T-helper 2 cell treated with Interferon-gamma antibody and Interleukin-4, amounts not matched to agents 5 μg/mL and 100 μg/mL, for 36 hours (primary cell): ENCODE measurements at places on chromosomes 12 and 14.

DNA sequence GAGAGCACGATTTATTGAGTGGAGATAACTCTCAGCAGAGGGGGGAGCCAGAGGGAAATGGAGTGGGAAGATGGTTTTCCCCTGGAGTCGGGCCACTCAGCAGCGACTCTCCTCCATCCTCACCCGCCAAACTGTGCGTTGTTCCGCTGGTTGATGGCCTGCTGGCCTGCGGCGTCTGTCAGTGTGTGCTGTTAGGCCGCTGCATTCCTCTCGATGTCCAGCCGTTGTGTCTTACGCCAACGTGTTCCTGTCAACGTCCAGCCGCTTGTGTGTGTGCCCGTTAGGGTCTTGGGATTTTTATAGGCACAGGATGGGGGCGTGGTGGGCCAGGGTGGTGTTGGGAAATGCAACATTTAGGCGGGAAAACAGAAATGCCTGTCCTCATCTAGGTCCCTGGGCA, 69.2 kb downstream of the PTPRQ start:
- no peak for DNase-seq

DNA sequence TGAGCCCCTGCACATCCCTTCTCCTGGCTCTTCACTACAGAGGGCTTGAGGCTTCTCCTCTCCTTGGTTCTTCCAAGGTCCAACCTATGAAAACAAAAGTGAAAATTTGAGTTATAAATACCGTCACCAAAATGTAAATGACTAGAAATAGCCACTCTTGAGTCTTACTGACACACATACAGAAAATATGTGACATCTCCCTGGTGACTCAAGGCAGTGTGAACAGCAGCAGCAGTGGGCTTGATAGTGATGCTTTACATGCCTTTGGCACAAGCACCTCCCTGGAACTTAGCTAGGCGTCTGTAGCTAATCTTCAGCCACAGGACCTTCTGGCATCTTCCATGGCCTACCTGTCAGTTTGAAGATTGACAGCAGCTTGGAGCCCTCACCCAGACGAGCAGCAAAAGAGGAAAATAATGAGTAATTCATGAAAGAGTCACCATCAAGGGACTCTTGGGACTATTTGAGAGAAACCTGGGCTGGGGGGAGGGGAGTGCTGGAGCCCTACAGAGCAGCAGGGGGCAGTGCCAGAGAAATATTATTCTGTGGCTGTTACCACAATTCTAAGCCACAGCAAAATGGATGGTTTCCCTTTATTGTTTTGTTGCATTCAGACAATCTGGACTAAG, 158.0 kb downstream of the KCNK10 start:
- DNase-seq = no peak

DNA sequence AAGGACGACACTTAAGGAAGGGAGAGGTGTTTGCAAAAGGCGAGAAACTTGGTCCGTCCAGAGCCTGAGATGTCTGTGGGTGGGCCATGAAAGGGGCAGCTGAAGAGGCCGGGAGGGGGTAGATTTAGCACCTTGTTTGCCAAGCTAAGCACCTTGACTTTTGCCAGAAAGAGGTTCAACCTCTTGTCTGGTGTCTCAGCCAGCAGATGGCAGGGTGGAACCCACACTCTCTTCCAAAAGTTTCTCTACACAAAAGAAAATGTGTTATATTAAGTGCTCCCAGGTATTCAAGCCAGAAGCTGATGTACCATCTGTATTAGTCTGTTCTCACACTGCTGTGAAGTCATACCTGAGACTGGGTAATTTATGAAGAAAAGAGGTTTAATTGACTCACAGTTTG, 69.9 kb downstream of the SUDS3 start:
- no peak for DNase-seq

GRCh38 chr12:125089626-125090025, 24.4 kb downstream of the AACS start:
- no peak for DNase-seq

- DNase-seq = no peak
Measured at GRCh38 chr12:100234591-100235304, 32.1 kb downstream of the DEPDC4 start.

GRCh38 chr14:77508249-77508648, 9.6 kb upstream of the ISM2 start:
- DNase-seq = no peak

- DNase-seq = no peak
Measured at GRCh38 chr14:51554339-51554920, 97.3 kb upstream of the FRMD6 start.

DNA sequence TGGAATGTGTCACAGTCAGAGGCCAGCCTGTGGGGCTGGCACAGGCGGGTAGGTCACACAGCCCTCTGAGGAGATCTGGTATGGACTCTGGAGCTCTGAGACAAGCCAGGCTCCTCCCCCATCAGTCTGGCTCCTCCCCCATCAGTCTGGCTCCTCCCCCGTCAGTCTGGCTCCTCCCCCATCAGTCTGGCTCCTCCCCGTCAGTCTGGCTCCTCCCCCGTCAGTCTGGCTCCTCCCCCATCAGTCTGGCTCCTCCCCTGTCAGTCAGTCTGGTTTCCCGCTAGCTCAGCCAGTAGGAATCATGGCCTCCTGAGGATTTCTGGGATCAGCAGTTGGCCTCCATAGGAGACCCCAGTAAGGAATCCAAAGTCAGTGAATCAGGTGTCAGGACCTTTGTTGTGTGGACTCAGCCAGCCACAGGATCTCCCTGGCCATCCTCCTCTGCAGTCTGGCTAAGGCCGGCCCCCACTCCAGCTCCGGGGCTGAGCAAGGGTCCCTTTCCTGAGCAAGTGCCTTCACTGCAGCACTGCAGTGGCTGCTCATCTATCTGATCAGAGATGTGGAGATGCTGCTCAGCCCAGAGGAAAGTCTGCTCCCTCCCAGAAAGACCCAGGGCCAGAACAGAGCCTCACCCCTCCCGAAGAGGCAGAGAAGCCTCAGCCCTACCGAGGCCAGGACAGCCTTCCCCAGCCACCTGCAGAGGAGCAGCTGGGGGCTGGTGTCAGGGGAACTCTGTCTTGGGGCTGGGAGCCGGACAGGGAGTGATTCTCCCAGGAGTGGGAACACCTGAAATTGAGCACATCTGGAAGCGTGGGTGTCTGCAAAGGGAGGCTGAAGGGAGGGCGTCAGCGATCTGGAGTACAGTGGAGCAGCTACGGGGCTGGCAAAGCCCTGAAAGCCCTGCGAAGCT, 35.7 kb downstream of the IQSEC3 start:
- no peak for DNase-seq

GRCh38 chr14:51546603-51547258, 105.0 kb upstream of the FRMD6 start:
- no peak for DNase-seq
